ENCODE measurements at places on chromosomes 2 and 18.

DNA sequence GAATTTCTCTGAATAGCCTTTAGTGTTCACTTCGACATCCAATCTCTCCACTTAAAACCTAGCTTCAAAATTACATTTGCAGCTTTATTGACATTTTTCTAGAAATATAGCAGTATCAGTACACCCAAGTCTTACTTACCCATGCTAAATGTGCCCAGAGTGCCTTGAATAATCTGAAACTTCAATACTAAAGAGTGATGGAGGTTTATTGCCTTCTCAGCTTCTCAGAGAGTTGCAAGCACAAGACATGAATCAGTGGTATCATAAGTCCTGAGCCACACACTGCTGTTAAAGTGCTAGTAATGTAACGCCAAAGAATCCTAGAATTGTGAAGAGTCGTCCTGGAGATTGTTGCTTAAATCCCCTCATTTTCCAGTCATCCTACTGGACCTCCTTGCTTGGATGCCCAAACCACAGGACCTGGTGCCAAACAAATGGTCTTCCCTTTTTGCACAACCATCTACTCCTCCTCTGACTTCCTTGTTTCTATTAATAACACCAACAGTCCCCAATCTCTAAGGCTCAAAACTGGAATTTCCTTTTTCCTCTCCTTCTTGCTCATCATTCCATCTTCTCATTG is 83.2 kb upstream of the SPATS2L start:
- peak; percentile 28 for DNase-seq

- no peak for DNase-seq
Observed at GRCh38 chr18:49778826-49779465, 34.4 kb downstream of the ACAA2 start.

- no peak for DNase-seq
Observed at GRCh38 chr2:11102956-11103860, 52.1 kb upstream of the SLC66A3 start.

DNA sequence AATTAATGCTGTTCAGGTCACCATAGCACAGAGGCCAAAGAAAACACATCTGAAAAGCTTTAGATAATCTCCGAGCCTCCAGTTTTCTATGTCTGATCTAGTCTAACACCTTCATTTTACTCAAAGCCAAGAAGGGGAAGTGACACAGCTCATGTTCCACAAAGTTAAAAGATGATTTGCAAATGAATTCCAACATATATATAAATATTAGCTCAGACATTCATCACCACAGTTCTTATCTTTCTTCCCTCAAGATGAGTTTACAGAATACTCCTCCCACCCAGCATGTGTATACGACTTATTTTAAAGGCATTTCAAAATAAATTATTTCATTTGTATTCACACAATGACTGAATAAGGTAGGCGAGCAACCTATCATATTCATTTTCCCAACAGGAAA is 82.4 kb downstream of the AAK1 start:
- peak; percentile 56 for DNase-seq

- DNase-seq = no peak
Observed at GRCh38 chr2:28752631-28753376, 1.2 kb downstream of the PPP1CB start.

- DNase-seq = peak; percentile 52
Observed at GRCh38 chr2:190682168-190682567, 33.3 kb downstream of the NAB1 start.

- no peak for DNase-seq
Observed at GRCh38 chr2:3320910-3321605, 56.6 kb downstream of the EIPR1 start.

GRCh38 chr2:98736464-98736889 is 5.5 kb upstream of the MGAT4A start:
- DNase-seq = no peak

- no peak for DNase-seq
Observed at GRCh38 chr2:15842758-15843666, 97.3 kb upstream of the MYCN start.

DNA sequence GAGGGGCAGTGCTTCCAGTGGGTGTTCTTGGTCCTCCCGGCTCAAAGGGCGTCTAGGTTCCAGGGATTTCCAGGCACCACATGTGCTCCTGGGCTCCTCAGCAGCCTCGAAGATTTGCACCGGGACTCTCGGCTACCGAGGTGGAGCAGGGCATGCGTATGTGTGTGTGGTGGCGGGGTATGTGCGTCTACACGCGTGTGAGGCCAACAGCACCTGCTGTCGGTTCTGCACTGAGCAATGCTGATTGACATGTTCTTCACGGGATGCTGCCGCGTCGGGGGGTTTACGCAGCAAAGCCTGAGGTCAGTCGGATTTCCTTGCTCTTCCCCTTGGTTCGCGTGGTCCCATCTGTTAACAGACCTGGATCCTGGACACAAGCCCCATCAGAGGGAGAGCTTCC is 119.8 kb downstream of the NDUFA10 start:
- DNase-seq = no peak

- DNase-seq = no peak
Observed at GRCh38 chr18:27931535-27931934, 245.4 kb downstream of the CDH2 start.

- peak; percentile 61 for DNase-seq
Observed at GRCh38 chr18:9109523-9109922, 7.0 kb downstream of the NDUFV2 start.

- DNase-seq = peak; percentile 65
Observed at GRCh38 chr2:201520201-201520600, 68.7 kb downstream of the STRADB start.

DNA sequence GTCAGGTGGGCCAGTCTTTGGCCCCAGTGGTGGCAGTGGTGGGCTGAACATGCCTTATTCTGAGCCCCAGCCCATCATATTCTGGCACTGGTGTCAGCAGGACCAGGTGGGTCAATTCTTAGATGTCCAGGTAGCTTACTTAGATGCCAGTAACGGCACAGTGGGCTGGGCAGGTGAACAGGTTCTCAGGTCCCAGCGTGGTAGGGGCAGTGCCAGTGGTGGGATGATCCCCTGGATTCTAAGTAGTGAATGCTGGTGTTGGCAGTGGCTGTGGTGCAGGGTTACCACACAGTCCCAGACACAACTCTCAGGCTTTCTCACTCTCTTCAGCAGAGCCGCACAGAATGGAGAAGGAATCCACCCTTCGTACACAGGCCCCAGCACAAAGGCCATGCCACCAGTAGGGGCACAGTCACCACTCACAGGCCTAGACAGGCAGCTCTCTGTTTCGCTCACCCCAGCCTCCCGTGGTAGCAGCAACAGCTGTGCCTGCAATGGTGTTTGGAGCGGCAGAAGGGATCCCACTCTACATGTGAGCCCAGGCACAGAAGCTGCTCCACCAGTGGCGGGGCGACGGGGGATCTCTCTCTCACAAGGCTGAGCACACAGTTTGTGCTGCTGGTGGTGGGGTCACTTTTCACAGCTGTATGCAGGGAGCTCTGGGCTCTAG is 97.3 kb downstream of the ANKRD12 start:
- no peak for DNase-seq

- DNase-seq = peak; percentile 10
Observed at GRCh38 chr2:229868794-229869193, 53.0 kb downstream of the TRIP12 start.

DNA sequence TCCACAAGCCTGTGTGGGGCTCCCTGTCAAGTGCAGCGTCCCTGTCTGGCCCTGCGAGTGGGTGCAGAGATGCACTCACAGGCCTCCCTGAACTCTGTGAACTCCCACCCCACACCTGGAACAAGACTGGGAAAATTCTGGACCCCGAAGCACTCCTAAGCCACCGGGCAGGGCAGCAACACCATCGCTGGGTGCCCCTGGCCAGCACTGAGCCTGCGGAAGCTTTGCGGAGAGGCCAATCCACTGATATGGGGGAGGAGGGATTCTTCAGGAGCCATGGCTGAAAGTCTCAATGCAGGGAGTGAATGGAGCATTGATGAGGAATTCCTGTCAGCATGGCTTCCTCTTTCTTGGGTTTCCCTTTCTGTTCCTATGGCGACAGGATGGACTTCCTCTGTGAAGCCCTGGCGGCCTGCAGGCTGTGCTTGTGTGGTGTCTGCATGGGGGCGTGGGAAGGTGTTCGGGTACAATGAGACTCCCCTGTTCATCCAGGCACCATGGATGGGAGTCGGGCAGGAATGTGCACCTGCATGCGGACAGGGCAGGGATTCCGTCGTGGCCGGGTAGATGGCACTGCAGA is 15.1 kb downstream of the TRIB2 start:
- DNase-seq = no peak

GRCh38 chr2:98014379-98014778 is 18.6 kb upstream of the TMEM131 start:
- DNase-seq = no peak

- no peak for DNase-seq
Observed at GRCh38 chr2:96985181-96985945, 1.0 kb downstream of the FAM178B start.

DNA sequence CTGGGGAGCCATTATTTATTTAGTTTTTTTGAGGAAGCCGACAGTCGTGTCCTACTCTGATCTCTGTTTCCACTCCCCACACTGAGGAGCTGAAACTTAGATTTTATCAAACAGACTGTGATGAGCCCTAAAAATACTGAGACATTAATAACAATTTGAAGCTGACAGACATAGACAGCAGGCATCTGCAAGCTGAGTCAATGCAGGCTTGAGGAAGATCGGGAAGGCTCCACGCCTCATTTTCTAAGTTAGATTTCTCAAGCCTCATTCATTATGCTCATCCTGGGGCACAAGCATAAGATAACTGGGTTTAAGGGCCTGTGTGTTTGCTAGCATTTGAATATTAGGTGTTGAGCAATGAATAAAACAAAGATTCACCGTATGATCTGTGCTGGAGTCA is 26.3 kb downstream of the EFR3B start:
- no peak for DNase-seq

GRCh38 chr2:43376523-43377198 is 150.3 kb upstream of the ZFP36L2 start:
- no peak for DNase-seq

DNA sequence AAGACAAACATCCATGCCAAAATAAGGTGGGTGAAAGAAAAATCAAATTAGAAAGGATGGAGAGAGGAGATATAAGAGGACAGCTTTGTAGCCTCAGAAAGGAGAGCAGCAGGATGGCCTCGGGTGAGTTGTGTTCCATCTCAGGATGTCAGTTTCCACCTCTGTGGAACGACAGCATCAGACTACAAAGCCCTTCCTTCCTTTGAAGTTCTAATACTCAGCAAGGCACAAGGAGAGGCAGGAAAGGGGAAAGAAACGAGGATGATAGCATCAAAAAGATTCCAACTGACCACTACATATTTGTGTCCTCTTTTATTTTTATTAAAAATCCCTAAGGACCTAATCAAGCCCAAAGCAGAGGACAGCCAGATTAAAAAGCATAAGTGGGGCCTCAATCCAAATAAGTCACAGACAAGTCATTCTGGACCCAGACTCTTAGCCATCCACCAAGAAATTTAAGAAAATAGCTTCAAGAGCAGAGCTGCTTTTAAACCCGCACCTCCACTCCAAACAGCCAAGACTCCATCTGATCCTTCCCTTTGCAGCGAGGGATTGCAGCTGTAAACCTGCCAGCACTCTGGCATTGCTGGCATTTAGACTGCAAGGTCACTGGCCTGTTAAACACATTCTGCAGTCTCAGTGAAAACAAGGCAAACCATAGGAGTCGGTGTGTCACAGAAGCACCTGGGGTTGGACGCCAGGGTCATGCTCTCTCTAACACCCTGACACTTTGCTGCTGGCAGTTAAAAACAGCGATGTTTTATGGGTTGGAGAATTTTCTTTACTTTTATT is 314.5 kb upstream of the CHAC2 start:
- DNase-seq = no peak

- no peak for DNase-seq
Observed at GRCh38 chr18:8843005-8843404, 137.6 kb downstream of the MTCL1 start.

DNA sequence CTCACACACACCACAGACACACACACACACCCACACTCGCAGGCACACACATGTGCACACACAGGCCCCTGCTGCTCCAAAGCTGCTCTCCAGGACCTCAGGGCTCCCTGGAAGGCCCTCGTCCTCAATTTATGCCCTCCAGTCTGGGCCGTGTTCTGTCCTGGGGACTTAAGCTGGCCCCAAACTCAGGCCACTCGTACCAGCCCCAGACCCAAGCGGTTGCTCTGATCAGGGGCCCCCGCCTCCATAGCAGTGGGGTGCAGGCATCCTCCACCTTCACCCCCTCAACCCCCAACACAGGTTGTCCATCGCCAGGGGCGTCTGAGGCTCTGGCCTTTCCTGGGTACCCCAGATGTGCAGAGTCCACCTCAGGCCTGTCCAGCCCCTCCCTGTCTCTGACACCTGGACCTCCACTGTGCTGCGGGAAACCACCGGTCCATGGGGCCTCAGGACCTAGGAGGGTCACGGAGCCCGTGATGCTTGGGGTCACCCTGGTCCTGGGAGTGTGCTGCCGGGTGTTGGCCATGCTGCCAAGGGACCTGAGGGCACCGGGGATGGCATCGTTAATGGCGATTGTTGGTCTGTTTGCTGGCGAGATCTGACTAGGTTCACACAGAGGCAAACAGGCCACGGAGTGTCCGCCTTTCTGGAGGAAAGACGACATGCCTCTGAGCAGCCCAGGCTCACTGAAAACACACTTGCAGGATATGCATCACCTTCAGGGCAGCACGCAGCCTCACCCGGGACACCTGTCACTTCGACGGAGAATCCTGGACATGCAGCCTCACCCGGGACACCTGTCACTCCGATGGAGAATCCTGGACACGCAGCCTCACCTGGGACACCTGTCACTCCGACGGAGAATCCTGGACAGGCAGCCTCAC is 155.6 kb downstream of the NDUFA10 start:
- DNase-seq = no peak

DNA sequence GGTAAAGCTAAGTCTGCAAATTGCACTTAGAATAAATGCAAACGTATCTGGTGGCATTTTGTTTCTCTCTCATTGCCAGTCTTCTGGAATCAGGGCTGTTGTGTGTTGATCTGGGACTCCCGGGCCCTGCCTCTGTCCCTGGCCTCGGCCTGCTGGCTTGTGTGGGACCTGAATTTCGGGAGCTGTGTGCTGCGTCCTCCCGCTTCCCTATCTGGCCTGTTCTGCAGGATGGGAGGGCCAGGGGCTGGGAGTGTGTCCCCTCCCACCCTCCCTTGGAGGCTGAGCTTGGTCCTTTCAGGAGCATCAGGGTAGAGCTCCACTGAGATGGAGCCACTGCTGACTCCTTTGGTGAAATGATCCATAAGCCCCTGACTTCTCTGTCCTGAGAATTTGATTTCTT is 118.5 kb downstream of the ACKR3 start:
- no peak for DNase-seq

- no peak for DNase-seq
Observed at GRCh38 chr2:164458792-164459191, 162.5 kb downstream of the GRB14 start.

DNA sequence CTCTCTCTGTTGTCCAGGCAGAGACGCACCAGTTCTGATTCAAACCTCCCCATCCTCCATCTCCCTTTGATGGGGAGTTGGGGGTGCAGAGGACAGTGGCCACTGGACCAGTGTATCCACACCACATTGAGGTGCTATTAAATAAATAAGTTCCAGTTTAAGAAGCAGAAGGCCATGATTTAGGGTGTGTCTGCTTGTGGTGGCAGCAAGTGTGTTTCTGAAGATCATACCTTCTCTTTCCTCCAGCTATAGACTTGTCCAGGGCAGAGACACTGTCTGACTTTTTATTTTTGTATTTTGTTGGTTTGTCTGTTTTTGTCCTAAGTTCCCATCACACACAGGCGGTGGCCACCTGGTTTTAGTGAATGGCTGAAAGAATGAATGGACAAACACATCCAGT is 16.5 kb upstream of the INO80C start:
- no peak for DNase-seq
